Activated CD8-positive, alpha-beta memory T cell treated with anti-CD3 and anti-CD28 coated beads, Interleukin-2, amount 50 U/mL, for 4 hours (primary cell): ENCODE measurements at places on chromosomes 4 and X.

DNA sequence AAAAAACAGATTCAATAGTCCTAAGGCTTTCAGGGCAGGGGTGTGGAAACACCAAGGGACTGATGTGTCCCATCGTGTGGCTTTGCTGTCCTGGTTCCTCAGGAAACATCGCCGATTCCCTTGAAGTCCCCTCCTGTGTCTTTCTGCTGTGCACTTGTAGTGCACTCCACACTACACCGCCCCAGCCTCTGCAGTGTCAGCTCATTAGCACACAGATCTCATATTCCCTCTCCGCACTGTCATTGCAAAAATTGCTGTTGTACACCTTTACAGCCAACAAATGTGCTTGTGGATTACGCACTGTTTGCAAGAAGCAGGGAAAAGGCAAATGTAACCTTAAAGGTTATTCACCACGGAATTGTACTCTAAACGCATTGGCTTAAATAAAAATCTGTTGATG lies 5.3 kb downstream of the GRIA3 start:
- DNase-seq = no peak

DNA sequence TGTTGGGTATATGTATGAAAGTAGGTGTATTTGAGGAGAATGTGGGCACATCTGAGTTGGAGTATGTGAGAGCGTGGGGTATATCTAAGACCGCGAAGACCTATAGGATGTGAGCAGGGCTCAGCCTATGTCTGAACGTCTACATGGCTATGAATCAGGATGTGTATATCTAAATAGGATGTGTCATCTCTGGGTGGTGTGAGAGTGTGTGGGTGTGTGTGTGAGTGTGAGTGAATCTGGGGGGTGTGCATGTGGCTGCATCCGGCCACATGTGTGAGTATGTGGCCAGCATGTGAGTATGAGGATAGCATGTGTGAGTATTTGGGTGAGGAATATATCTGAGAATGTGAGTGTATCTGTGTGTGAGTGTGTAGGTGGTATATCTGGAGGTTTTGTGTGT lies 7.7 kb downstream of the GPR173 start:
- DNase-seq = no peak

- DNase-seq = no peak
These were observed 238.9 kb downstream of the HS3ST1 start for GRCh38 chr4:11189756-11190155.

GRCh38 chrX:31061091-31061490 lies 10.8 kb downstream of the FTHL17 start:
- no peak for DNase-seq

- no peak for DNase-seq
These were observed 4.7 kb upstream of the FATE1 start for GRCh38 chrX:151711154-151711553.

- DNase-seq = no peak
These were observed 160.6 kb upstream of the WDFY3 start for GRCh38 chr4:85126991-85127591.

DNA sequence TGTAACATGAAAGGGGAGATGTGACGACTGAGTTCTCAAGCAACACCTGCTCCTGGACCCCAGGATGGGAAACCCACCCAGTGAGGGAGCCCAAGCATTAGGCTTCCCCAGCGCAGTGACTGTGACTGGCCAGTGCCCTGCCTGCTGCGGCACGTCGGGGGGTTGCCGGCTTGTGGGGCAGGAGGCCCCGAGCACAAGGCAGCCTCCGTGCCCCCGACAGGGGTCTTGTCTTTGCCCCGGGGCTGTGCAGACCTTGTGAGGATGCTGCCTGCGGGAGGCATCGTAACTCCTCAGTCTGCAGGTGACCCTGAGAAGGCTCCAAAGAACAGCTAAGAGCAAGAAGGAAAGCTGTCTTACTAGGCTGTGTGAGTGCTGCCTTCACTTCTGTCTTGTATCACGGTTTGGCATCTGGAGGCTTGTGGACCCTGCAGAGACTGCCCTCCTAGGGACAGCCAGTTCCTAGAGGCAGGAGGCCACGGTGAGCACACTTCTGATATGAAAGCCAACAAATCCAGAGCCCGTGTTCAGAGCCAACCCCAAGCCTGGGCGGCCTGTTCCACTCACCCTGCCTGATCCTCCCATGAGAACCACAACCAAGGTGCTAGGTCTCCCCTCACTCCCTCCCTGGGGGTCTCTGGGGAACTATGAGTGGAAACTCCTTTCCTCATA lies 47.7 kb downstream of the FGFRL1 start:
- peak; percentile 7 for DNase-seq

- DNase-seq = no peak
These were observed 593 bp downstream of the ELF4 start for GRCh38 chrX:130109429-130110378.

DNA sequence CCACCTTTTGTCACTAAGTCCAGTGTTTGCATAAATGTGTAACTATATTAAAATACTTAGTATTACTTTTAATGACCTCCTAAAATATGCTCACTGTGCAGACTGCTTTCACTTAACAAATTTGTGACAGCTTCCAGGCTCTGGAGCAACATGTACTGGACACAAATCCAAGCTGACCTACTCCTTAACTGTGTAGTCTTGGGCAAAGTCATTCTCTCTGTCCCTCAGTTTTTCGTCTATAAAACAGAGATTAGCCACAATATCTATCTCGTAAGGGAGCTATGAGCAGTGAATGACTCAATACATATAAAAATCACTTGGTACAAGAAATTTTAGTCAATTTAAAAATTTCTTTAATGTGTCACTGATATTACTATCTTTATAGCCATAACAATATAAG lies 20.4 kb upstream of the RAB40A start:
- no peak for DNase-seq

GRCh38 chr4:127307996-127308395 lies 324.8 kb upstream of the INTU start:
- DNase-seq = no peak

DNA sequence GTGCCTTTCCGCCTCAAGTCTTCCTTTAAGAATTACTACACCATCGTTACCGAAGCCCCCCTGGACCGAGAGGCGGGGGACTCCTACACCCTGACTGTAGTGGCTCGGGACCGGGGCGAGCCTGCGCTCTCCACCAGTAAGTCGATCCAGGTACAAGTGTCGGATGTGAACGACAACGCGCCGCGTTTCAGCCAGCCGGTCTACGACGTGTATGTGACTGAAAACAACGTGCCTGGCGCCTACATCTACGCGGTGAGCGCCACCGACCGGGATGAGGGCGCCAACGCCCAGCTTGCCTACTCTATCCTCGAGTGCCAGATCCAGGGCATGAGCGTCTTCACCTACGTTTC lies 2.2 kb downstream of the PCDH10 start:
- no peak for DNase-seq
